ENCODE measurements at places on chromosomes 11 and 22.

DNA sequence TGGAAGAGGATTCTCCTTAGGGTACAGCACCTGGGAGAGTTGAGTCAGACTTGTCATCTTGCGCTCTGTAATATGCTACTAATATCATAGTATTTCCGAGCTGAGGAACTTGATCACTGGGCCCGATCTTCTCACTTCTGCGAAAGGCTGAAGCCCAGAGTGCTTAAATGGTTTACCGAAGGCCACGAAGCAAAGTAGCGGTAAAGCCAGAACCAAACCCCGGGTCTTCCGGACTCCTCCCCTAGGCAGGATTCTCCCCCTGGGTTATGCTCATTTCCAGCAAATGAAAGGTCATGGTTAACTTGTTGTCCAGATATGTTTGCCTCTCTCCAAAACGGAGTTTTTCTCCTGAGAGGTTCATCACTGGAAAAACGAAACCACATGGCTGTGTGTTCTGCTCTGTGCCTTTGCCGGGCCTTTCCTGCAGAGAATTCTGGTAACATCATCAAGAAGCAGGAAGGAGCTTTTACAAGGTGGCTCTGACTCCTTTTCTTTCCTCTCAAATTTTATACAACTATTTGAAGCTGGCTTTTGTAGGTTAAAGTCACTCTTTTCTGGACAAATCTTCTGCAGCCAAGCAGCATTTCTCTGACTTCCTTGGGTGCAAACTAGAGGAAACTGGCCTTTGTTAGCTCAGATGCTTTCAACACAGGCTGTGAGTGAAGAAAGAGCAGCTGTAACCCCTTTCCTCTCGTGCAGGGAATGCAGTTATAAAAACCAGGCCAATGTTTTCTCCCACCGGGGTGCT lies 35.5 kb downstream of the UBASH3B start:
- DNase-seq: no peak

DNA sequence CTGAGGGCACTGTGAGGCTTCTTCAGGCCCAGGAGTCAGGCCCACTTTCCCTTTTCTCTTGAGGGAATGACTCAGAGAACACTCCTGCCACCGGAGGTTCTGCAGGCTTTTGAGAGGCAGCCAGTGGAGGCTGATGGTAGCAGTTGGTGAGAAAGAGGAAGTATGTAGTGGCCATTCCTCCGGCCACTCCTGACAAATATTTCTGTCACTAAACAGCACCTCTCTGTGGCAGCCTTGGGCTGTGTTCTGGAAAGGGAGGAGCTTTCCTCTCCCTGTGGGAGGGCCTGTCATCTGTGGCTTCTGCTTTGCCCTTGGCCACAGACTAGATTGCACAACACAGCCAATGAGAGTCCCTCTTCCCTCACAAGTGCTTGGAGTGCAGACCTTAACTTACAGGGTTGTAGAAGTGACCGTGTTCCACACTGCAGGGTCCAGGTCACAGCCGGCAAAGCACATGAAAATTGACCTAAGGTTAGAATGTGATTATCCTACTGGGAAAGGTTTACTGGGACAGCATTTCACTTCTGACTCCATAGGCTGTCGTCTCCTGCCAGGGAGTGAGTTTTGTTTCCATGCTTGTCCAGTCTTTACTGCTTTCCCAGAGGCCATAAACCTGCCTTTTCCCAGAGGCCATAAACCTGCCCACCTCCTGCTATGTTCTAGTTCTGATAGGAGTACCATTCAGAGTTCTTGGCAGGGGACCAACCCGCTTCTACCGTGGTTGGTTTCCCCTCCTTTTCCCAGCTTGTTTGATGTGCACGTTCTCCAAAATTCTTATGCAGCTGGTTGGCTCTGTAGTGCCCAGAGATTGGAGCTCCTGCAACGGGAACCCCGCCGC lies 33.3 kb downstream of the MARK2 start:
- DNase-seq: peak; percentile 9

GRCh38 chr22:38350444-38351359 lies 33.5 kb upstream of the CSNK1E start:
- DNase-seq: no peak

DNA sequence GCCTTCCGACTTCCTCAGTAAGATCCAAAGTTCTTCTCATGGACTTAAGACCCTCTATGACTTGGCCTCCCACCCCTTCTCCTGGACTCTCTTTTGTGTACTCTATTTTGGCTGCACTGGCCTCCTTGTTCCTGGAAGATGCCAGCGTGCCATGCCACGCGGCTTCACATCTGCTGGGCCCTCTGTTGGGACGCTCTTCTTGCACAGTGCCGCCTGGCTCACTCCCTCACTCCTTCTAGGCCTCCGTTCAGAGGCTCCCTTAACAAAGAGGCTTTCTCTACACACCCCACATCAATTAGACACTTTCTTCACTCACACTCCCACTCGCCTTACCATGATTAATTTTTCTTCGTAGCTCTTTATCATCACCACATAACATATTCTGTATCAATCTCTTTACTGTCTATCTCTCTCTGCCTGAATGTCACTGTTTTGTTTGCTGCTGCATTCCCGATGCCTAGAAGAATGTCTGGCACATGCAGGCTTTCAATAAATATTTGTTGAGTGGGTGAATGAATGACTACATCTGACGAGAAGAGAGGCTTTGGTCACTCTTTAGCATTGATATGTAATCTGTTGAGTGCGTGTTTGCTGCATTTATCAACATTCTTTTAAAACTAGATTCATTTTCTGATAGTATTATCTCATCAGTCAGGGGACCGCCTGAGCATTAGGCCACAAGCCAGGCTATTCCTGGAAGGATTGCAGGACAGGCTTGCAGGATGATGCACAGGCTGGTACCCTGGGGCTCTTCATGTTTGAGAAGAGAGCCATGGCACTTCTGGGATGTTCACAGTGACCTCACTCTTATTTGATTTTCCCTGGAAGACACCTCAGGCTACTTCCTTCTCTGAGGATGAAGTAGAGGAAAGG lies 60.6 kb upstream of the AMPD3 start:
- DNase-seq: no peak

- DNase-seq: no peak
These were observed 960.0 kb upstream of the RAG2 start for GRCh38 chr11:37557990-37558389.

DNA sequence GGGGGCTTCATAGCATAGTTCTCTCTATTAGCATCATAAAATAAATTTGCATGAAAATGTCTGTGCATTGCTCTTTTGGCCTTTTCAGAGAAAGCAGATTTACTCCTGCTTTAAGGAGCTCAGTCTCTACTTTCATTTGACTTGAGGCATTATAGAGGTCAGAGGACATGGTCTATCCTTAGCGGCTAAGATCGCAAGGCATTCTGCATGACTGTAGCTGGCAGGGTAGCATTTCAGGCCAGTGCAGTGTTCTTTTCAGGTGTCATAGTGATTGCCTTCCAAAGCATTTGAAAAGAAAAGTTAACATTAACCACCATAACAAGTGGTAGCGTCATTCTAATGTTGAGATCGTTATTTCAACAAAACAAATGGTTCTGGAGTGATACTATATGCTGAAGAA lies 126.5 kb downstream of the NCAM1 start:
- no peak for DNase-seq

DNA sequence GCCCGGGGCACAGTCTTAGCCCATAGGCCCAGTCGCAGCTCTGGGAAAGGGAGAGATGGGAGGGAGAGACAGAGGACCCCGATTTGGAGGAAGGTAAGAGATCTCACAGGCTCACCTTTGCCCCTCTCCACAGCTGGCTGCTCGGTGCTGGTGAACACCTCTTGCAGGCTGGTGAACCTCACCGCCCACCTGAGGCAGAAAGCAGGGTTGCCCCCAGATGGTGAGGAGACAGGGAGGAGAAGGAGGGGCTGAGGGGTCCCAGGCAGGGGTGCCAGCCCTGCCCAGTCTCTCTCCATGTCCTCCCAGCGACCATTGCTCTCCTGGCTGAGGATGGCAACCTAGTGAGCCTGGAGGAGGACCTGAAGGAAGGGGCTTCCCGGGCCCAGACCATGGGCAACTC lies 1.2 kb downstream of the C22orf15 start:
- no peak for DNase-seq

- no peak for DNase-seq
These were observed 187.5 kb downstream of the CADM1 start for GRCh38 chr11:115316696-115317095.

GRCh38 chr11:5605849-5606248 lies 9.4 kb downstream of the TRIM6 start:
- no peak for DNase-seq

DNA sequence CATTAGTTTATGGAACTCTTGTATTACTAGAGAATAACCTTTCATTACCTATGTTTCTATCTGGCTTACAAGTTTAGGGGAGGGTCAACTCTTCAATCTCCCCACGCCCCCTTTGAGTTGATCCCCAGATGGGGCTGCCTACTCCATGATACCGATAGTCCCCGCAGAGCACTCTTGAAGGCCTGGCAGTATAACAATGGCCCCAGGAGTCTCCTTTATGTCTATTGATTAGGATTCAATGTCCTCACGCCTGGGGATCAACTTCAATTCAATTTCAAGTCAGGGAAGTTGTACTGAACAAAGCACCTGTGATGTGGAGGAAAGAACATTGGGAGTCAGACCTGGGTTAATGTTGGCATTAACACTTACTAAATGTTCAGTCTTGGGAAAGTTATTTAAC lies 520.2 kb downstream of the METTL15 start:
- no peak for DNase-seq

DNA sequence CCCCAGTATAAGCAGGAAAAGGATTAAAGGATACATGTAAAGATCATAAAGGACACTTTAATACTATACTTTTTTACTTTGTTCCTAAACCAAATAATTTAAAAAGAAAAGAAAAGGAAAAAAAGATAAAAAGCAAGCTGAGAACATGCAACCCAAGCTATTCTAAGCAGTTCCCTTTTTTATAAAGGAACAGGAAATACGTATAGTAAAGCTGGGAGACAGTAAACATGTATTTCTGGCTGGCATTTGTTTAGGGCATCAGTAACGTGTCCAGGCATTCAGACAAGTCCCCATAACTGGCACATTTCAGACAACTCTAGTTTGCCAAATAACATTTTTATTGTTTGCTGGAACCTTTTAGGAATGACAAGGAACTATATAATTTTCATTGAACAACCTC lies 24.9 kb downstream of the BCO2 start:
- no peak for DNase-seq

DNA sequence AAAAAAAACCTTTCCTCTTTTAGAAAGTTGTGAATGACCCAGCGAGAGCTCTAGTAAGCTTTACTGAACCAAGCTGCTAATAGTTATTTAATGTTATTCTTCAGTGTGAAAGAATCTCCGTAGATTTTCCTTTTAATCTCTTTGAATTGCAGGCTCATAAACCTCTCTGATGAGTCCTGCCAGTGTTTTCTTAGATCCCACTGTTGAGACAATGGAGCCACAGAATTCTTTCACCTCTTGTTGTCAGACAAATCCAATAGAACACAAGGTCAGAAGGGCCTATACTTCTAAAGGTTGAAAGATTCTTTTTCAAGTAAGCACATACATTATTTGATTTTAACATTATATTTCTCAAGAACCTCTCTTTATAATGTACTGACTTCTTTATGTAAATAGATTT lies 52.2 kb downstream of the DNAJC24 start:
- no peak for DNase-seq

DNA sequence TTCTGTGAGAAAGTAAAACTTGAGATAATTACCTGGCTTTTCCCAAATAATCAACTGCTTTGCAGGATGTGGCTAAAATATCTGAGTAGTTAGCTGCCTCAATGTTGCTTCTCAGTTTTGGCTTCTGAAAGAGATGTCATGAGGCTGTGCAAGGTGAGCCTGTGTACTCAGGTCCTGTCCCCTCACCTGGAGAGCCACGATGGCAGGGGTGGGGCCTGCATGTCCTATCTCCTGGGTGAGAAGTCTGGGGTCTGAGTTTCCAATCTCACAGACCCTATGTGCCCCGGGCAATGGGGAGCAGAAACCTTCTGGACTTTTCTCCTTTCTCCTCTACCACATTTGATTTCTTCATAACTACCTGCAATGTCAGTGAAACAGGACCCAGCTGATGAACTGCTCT lies 338.6 kb upstream of the B3GAT1 start:
- DNase-seq: no peak

- DNase-seq: no peak
These were observed 41.1 kb upstream of the NARS2 start for GRCh38 chr11:78615724-78616123.

DNA sequence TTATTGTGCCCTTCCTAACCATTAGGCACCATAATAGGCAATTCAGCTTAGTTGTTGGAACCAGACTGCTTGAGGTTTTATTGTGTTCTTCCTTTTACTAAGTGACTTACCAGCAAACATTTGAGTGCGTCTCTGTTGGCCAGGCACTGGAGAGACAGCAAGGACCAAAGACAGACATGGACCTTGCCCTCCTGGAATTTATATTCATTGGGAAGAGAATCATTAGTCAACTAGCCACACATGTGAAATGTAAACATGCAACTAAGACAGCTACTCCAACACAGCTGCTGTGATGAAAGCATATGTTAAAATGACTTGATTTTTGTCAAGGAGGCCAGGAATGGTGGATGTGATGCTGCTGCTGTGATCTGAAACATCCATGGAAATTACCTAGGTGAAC lies 106.4 kb downstream of the TRAF6 start:
- no peak for DNase-seq

DNA sequence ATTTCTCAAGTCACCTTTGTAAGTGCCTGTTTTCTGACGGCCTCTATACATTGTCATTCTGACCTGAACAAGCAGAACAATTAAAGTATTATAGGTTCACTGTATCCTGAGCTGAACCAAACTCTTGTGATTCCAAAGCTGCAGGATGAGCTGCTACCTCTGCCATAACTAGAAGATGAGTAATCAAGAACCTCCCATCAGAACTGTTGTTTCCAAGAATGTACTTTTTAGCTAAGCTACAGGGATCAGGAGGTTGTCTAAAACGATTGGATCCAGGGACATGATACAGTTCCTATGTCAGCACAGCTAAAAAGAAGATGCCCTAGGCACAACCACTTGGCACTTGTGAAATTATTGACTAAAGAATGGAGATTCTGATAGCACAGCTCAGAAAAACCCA lies 288.4 kb upstream of the CCDC90B start:
- DNase-seq: no peak

- no peak for DNase-seq
These were observed at the start of gene CHRM4 for GRCh38 chr11:46391578-46392420. Gene CHRM4 (minus strand): TSS chr11:46391776. CDS start chr11:46386557, 5,219 bp downstream.

DNA sequence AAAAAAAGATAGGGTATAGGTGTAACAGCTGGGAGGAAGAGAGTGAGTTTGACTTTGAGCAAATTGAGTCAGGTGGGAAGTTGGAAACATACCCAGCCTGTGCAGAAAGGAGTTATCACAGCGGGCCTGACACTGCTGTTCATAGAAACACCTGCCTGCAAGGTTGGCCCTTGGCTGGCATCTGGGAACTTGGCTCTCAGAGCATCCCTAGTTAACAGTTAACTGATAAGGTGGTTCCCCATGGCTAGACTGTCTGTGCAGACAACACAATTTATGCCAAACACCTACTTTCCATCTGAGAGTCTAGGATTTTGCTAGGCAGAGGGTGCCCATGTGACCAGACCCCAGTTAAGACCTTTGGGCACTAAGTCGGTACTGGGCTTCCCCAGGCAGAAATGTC lies 31.4 kb downstream of the ADAMTS8 start:
- DNase-seq: no peak

DNA sequence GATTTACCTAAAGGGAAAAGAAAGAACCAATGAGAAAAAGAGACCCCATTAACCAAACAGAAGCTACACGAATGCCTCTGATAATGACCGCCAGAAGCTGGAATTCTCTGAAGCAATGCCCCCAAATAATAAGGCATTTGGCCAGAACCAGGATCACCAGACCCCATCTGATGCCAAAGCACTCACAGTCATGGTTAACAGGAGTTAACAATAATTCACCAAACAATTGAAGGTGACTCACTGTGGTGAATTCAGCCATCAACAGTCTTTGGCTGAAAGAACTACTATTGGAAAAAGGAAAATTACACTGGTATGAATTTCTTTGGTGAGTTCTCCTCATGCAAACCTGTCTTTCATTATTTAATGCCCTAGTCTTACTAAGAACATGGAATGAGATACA lies 21.9 kb upstream of the NFRKB start:
- no peak for DNase-seq
